CD8-positive, alpha-beta T cell (primary cell): ENCODE measurements at places on chromosomes 6 and 20.

DNA sequence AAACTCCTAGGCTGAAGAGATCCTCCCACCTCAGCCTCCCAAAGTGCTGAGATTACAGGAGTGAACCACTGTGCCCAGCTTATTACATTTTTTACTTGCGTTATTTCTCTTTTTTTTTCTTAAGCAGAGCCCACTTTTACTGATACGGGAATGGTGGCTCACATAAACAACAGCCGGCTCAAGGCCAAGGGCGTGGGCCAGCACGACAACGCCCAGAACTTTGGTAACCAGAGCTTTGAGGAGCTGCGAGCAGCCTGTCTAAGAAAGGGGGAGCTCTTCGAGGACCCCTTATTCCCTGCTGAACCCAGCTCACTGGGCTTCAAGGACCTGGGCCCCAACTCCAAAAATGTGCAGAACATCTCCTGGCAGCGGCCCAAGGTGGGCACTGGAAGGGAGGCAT, 10.5 kb downstream of the CAPN11 start:
- DNase-seq: no peak

DNA sequence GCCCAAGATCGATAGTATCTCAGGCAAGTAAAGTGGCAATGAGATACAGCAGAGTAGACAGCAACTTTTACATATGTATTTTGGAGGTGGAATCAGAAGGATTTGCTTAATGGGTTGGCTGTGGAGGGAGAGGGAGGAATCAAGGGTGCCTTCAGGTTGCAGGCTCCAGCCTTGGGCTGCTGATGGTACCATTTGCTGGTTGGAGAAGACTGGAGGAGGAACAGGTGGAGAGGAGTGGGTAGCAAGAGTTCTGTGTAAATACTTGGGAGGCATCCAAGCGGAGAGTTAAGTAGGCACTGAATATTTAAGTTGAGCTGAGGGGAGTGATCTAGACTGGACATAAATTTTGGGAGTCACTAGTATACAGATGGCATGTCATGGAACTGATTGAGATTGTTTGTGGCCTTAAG, 5.2 kb downstream of the BICRAL start:
- DNase-seq: no peak

- DNase-seq: no peak
Observed at GRCh38 chr6:13559968-13560650, 14.3 kb upstream of the SIRT5 start.

- DNase-seq: no peak
Observed at GRCh38 chr6:130486417-130486816, 120.6 kb downstream of the TMEM200A start.

GRCh38 chr6:133768656-133769295, 120.1 kb upstream of the TCF21 start:
- no peak for DNase-seq

DNA sequence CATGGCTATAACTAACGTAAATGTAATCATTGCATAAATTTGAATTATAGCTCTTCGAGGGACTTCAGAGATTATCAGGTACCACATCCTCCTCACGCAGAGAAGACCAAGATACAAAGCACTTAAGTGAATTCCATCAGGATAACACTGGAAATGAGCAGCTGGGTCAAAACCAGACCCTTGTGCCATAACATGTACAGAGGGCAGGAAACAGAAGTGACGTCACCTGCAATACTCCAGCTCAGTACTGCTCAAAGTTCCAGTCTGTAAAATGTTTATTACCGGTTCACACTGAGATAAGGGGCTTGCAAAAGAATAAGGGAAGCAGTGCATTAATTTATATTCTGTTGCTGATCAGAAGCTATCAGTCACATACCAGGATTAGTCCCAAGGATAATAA, 45.8 kb downstream of the RGS17 start:
- no peak for DNase-seq

- no peak for DNase-seq
Observed at GRCh38 chr20:38127920-38128528, 37.0 kb downstream of the TGM2 start.

- DNase-seq: no peak
Observed at GRCh38 chr20:5298811-5299210, 17.9 kb downstream of the PROKR2 start.

DNA sequence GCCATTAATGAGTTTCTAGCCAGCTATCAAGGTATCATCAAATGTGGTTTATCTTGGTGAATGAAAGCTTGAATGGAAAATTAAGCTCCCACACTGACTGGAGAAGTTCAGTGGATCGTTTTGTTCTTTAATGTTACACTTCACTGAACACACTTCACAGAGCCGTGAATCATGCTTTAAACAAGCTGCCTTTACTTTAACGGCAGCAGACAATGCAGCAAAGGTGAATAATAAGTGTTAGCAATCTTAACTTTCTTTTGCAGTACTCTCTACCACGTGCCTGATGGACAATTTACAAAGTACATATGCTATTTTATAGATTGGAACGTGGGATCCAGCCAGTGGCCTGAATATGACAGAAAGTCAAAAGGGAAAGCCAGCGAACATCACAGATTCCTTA, 424.5 kb downstream of the GRIK2 start:
- no peak for DNase-seq

GRCh38 chr20:51531141-51531710, 11.3 kb downstream of the NFATC2 start:
- peak; percentile 78 for DNase-seq

DNA sequence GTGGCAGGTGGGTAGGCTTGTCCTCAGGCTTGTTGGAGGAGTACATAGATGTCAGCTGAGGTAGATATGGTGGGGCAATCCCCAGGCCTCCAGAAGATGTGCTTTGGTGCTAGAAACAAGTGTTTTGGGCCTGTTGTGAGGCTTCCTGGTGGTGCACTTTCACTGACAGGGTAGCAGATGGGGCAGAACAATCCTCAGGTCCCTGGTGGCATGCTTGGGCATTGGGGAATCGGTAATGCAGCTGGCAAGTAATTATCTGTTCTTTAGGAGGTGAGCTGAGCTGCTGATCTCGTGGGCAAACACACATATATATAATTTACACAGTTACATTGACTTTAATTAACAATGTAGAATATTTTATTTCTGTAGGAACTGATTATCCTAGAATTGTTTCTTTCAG, 458.7 kb downstream of the BMP2 start:
- no peak for DNase-seq
